Left ventricle myocardium superior (tissue), 1 donor: ENCODE measurements at places on chromosomes 3 and 15. TPM values are rescaled to one million over a fixed set of nuclear protein-coding genes. Genes with fewer than 3 reads are reported as not detected.

The CHRFAM7A gene
- 1.3 TPM for total RNA-seq

DNA sequence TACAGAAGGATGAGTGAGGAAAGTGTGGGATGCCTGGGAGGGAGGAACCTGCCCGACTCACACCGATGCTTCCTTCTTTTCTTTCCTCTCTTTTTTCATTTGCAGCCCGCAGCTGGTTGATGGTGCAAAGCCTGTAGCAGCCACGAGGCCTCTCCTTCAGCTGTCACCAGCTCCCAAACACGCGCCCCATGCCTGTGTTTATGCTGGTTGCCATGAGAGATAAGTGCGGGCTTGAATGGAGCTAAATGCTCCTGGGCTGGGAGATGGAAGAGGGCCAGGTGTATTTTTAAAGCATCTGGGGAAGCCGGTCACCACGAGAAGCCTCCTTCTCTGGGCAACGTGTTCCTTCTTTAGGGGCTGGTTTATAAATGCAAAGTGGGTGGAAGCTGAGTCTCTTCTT, 9.3 kb downstream of the COLQ start:
- DNase-seq = peak; percentile 83

GRCh38 chr3:122013448-122013925, 8.6 kb downstream of the ILDR1 start:
- DNase-seq = no peak

The SHC4 gene
- total RNA-seq = 2.4 TPM

DNA sequence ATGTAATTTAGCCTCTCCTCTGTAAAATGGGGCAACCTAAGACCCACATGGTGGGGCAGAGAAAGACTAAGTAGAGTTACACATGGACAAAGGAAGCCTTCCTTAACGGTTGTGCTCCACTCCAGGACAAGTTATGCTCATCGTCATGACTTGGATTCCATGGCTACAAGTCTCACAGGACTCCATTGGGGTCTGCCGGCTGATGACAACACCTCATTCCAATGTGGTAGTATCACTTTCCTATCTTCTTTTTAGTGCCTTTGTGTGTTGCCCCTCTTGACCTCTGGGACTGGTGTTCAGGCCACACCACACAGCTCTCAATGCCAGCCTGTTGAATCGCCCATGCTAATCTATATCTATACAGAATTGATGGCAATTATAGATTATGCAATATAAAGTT, 181.3 kb upstream of the WNT5A start:
- DNase-seq = no peak

GRCh38 chr3:148796799-148797198, 30.8 kb upstream of the CPB1 start:
- DNase-seq = no peak

DNA sequence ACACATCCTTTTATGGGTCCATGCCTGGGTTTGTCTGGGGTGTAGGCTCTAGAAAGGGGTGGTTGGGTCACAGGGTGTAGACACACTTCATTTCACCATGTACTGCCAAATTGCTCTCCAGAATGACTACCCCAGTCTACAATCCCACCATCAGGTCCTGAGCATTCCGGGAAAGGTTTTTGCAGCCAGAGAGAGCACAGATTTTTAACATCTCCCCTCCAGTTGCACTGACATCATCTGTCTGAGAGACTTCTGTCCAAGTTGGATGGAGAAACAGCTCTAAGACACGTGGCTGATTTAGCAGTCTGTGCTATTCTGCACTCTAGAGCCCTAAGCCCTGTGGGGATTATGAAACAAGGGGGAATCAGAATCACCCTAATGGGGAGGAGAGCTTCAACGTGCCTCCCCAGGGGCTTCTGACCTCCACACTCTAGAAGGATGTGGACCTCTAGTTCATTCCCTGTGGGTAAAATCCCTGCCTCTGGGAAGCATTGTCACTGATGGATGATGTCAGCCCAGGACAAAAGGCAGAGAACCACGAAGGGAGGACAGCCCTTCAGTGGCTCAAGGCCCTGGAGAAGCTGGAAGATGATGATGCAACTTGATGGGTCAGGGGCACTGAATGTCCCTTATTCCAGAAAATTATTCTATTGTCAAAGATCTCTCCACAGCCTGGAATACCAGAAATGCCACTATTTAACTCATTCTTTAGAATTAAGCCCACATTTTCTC, 71.5 kb downstream of the CD200R1L start:
- DNase-seq = no peak

The ARID3B gene
- 2.0 TPM for total RNA-seq

DNA sequence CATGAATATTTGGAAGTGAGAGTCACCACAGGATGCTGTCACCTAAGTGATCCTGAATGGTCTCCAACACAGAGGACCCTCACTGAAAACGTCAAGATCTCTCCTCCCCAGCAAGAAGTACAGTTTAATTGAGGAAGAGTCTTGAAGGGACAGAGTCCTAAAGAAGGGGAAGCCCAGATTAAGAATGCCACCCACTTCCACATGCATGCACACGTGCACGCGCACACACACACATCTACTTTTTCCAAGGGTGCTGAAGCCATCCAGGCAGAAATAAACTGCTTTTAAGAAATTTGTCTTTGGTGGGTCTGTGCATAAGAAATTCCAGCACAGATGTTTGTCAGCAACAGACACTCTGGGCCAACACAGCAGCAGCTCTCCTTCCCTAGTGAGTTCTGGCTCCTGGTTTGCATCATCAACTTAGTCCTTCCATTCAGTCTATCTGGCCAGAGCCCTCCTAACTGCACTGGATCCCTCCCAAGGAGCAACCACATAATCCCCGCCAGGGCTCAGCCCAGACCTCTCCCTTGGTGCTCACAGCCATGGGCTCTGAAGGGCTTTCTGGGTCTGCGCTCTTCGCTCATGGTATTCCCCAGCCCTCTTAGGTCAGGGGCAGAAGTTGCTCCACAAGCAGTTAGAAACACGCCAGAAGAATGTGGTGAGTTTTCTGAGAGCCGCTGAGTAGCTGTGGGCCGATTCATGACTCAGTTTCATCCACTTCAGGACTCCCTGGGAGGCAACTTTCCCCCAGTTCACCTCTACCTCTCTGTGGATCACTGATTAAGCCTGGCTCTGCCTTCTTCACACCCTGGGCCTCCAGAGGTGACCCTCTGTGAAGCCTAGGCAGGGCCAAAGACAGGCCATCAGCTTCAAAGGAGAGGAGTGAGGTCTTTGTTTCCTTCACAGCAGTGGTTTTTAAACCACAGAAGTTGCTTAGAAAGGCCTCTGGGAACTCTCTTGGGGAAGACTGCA, 132.6 kb upstream of the LIPC start:
- DNase-seq = peak; percentile 33

DNA sequence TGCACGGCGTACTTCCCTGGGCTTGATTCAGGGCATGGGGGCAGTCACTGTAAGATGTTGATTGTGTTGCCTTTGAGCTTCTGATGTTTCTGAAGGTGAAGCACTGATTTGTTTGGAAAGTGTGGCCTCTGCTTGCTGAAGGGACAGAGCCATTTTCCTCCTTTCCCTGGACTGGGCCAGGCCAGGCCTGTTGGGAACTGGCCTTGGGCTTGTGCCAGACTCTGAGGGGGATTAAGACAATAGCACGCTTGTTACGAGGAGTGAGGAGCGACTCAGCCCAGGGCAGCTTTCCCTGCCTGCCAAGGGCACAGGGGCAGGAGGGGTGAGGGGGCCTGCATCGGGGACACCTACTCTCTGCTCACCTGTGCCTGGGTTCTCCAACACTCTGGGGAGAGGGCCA, 42.9 kb downstream of the LINGO1 start:
- DNase-seq = no peak

- no peak for DNase-seq
These were observed 116.4 kb upstream of the TOPAZ1 start for GRCh38 chr3:44125246-44125645.
